Heart right ventricle (tissue), 16 donors: ENCODE measurements at places on chromosomes 7 and 10. TPM values are rescaled to one million over a fixed set of nuclear protein-coding genes. Genes with fewer than 3 reads are reported as not detected.
A peak's percentile ranks its signal among the peaks of the same experiment; 100 is the strongest.

DNA sequence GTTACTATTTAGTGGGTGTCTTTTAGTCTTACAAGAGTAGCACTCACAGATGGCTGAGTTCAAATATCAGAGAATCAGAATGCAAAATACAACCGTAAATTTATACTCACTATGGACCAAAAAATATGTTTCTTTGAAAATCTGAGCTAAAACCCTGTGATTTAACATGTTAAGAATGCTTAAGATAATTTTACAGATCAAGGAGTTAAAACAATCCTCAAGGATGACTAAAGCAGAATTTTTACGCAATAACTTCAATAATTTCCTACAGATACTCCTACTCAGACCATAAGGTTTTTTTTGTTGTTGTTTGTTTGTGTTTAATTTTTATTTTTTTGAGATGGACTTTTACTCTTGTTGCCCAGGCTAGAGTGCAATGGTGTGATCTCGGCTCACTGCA is 47.9 kb upstream of the CCDC6 start:
- H3K4me3 ChIP-seq, result no peak overlapping the region
- DNase-seq, result no peak
- H3K36me3 ChIP-seq, result no peaks in the 10 kb centered on the region
- H3K27me3 ChIP-seq, result no peaks in the 10 kb centered on the region
- H3K4me1 ChIP-seq, result no peaks in the 10 kb centered on the region
- no peak overlapping the region for H3K27ac ChIP-seq

- DNase-seq, result no peak
- H3K27me3 ChIP-seq, result no peaks in the 10 kb centered on the region
- no peak overlapping the region for H3K4me3 ChIP-seq
- peaks cover 74% of the 10 kb centered on the region for H3K4me1 ChIP-seq
- H3K27ac ChIP-seq, result no peak overlapping the region
These were observed 3.8 kb downstream of the STMP1 start for GRCh38 chr7:135666156-135666555.

DNA sequence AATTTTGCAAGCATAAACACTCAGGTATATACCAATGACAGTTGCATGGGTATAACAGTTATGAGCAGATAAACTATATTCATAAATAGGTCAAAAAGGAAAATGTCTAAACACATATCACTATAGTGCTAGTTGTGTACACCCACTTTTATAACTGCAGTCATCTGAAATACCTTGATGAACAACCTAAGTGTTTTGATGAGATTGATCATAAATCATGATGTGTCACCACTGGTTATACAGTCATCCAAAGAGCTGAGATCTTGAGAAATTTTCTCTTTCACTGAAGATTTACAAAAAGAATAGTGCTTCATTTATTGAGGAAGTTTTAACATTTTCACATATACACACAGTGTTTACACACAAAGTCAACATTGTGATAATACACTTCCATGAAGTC is 78.6 kb upstream of the SLC25A13 start:
- H3K27me3 ChIP-seq, result no peaks in the 10 kb centered on the region
- no peaks in the 10 kb centered on the region for H3K4me1 ChIP-seq
- DNase-seq, result no peak
- H3K36me3 ChIP-seq, result no peaks in the 10 kb centered on the region
- H3K27ac ChIP-seq, result no peak overlapping the region

GRCh38 chr7:105130048-105130447 is 116.0 kb downstream of the KMT2E start:
- H3K27ac ChIP-seq, result peak overlapping the region; percentile 24
- H3K36me3 ChIP-seq, result peaks cover 10% of the 10 kb centered on the region
- peaks cover 10% of the 10 kb centered on the region for H3K4me1 ChIP-seq
- no peak for DNase-seq
- no peak overlapping the region for H3K4me3 ChIP-seq

GRCh38 chr10:74683067-74683466 is 143.3 kb upstream of the KAT6B start:
- no peak for DNase-seq
- H3K27ac ChIP-seq, result no peak overlapping the region
- no peaks in the 10 kb centered on the region for H3K27me3 ChIP-seq
- no peaks in the 10 kb centered on the region for H3K36me3 ChIP-seq
- no peak overlapping the region for H3K4me3 ChIP-seq
- H3K4me1 ChIP-seq, result peaks cover 9% of the 10 kb centered on the region

DNA sequence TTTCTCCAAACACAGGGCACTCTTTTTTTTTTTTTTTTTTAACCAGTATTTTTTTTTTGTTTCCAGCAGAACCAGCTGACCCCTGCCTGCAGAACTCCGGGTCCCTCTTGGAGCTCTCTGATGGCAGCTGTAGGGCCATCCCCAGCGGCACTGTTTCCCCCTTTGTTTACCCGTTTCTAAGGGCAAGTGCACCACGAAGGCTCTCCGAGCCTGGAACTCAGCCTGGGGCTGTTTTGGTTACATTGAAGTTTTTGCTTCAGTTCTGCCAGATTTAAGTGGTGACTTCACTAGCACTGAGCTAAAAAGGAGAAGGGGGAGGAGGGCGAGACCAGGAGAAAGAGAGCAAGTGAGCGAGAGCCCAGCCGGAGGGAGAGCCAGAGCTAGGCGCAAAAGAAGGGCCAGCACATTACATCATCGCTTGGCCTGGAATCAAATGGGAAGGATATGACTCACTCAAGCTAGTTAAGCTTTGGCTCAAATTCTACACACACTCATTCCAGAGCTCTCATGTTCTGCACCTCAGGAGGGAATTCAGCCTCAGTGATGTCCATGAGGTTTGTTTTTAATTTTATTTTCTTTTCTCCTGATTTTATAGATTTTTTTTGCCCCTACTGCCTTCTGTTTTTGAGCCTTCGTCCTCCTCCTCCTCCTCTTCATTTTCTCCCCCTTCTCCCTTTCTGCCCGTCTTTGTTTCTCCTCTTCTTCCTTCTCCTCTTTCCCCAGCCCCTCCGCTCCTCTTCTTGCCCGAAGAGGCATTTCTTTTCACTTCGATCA is 272.3 kb downstream of the TRIL start:
- no peaks in the 10 kb centered on the region for H3K36me3 ChIP-seq
- no peaks in the 10 kb centered on the region for H3K27me3 ChIP-seq
- peak overlapping the region; percentile 41 for H3K4me3 ChIP-seq
- DNase-seq, result peak; percentile 78
- peak overlapping the region; percentile 84 for H3K27ac ChIP-seq

DNA sequence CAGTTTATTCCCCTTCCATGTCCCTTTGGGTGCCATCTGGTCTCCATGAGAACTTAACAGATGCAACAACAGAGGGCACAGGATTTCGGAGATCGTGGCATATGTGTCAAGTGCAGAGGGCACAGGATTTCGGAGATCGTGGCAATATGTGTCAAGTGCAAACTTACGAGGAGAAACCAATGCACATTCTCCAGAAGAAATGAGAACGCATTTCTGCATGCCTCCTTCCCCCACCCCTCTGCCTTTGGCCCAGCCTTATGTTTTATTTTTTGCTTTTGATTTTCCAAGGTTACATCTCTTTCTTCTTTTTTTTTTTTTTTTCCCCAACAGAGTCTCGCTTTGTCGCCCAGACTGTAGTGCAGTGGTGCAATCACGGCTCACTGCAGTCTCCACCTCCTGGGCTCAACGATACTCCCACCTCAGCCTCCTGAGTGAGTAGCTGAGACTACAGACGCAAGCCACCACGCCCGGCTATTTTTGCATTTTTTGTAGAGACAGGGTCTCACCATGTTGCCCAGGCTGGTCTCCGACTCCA is 586 bp upstream of the ANKRD26 start:
- H3K4me1 ChIP-seq, result peaks cover 11% of the 10 kb centered on the region
- H3K4me3 ChIP-seq, result peak overlapping the region; percentile 72
- peak overlapping the region; percentile 91 for H3K27ac ChIP-seq
- no peaks in the 10 kb centered on the region for H3K36me3 ChIP-seq

- H3K27me3 ChIP-seq, result no peaks in the 10 kb centered on the region
- no peak overlapping the region for H3K4me3 ChIP-seq
- no peak overlapping the region for H3K27ac ChIP-seq
- H3K4me1 ChIP-seq, result peaks cover 5% of the 10 kb centered on the region
- DNase-seq, result no peak
- H3K36me3 ChIP-seq, result no peaks in the 10 kb centered on the region
These were observed 47.2 kb upstream of the AKR1E2 start for GRCh38 chr10:4778761-4779160.

- no peak overlapping the region for H3K4me3 ChIP-seq
- H3K4me1 ChIP-seq, result no peaks in the 10 kb centered on the region
- no peaks in the 10 kb centered on the region for H3K36me3 ChIP-seq
These were observed 35.9 kb upstream of the PRKCQ start for GRCh38 chr10:6615971-6616370.

DNA sequence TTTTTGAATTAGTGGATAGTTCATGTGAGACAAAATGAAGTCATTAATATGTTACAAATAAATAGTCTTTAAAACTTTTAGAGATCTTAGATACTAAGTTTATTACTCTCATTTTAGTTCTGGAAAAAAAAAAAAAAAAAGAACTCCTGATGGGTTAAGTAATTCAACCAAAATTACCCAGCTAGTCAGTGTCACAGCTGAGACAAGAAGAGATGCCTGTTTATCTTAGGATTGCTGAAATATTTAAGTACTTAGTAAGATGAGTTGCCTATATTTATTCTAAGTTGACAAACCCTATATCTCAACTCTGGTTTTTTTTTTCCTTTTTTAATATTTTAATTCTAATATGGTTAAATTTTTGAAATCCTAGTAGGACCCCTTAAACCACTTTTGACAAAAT is 781.0 kb upstream of the LRRN3 start:
- no peak for DNase-seq
- no peaks in the 10 kb centered on the region for H3K27me3 ChIP-seq
- no peak overlapping the region for H3K27ac ChIP-seq
- no peaks in the 10 kb centered on the region for H3K4me1 ChIP-seq
- no peaks in the 10 kb centered on the region for H3K36me3 ChIP-seq
- no peak overlapping the region for H3K4me3 ChIP-seq

DNA sequence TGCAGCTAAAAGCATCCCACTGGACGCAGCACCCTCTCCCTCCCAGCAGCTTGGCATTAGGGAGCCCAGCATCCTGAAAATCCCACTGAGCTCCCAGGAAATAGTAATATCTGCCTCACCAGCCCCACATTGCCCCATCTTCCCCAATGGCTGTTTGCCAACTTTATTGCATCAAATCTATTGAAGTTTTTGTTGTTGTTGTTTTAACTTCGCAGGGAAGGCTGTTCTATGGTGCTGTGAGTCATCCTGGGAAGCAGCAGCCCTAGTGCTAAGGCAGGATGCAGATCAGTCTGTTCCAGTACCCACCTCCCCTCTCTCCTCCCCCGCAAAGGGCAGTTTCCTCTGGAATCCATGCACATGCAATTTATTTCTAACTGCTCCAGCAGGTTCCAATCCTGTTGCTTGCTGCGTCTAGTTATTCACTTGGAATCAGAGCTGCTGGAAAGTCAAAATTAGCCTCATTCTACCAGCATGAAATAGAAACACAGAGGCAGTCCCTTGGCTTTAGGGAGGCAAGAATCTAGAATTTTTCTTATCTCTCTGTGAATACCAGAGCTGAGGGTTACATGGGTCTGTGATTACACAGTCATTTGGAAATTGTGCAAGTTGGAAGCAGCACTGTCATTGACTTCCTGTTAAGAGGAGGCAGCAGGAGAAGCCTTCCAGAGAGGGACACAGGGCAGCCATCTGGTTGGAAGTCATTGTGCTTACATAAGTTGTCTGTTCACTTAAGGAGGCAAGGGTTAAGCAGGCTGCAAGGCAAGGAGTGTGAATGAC is 115.9 kb upstream of the CACUL1 start:
- peak overlapping the region; percentile 55 for H3K27ac ChIP-seq
- H3K4me1 ChIP-seq, result peaks cover 23% of the 10 kb centered on the region
- H3K27me3 ChIP-seq, result no peaks in the 10 kb centered on the region
- no peak for DNase-seq
- no peaks in the 10 kb centered on the region for H3K36me3 ChIP-seq

DNA sequence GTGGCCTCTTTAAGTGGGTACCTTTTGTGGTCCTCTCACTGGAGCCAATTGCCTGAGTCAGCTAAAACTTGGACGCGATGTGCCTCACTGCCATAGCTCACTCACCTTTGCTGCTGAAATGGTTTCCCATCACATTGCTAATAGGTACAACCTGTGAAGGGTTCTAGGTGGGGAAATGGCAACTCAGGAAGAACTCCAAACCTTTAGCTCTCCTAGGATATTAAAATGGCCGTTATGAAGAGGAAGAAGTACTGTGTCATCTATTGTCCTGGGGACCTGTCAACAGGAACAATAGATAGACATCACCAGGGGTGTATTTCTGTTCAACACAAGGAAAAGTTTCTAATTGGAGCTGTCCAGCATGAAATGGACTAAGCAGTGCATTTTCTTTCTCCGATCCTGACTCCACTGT is 1.2 kb upstream of the ZNF655 start:
- peaks cover 44% of the 10 kb centered on the region for H3K4me1 ChIP-seq
- no peak overlapping the region for H3K4me3 ChIP-seq
- H3K27me3 ChIP-seq, result no peaks in the 10 kb centered on the region
- DNase-seq, result no peak
- H3K27ac ChIP-seq, result peak overlapping the region; percentile 98
- H3K36me3 ChIP-seq, result peaks cover 42% of the 10 kb centered on the region

DNA sequence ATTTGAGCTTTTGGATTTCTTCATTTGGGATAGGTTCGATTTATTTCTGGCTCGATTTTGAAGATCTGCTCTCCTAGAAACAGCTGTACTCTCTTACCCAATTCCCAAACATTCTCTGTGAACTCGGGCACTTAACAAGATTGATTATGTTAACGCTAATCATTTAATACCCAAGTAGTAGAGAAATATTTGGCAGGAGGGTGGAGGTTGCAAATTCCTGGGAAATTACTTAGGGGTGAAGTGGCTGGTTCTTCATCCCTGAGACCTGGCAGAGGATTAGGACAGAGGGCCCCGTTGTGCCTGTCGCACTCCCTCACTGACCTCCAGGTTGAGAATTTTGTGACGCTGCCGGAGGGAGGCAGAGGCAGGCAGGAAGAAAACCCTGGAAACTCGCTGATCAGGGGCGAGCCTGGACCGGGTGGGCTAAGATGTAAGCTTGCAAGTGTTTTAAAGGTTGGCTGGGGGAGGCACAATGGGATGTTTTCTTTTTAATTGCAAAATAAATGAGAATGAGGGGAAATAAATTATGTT is 182.6 kb downstream of the TCF7L2 start:
- no peaks in the 10 kb centered on the region for H3K27me3 ChIP-seq
- H3K27ac ChIP-seq, result peak overlapping the region; percentile 19
- no peak for DNase-seq
- no peaks in the 10 kb centered on the region for H3K36me3 ChIP-seq

GRCh38 chr10:32139223-32140073 is 83.2 kb upstream of the KIF5B start:
- no peaks in the 10 kb centered on the region for H3K27me3 ChIP-seq
- H3K36me3 ChIP-seq, result no peaks in the 10 kb centered on the region
- peaks cover 32% of the 10 kb centered on the region for H3K4me1 ChIP-seq
- no peak overlapping the region for H3K27ac ChIP-seq

- no peaks in the 10 kb centered on the region for H3K36me3 ChIP-seq
- peak within 1 kb of the TSS; percentile 89 for H3K27ac ChIP-seq
- no peaks in the 10 kb centered on the region for H3K27me3 ChIP-seq
- DNase-seq, result peak; percentile 63
- H3K4me1 ChIP-seq, result peaks cover 24% of the 10 kb centered on the region
- H3K4me3 ChIP-seq, result peak within 1 kb of the TSS; percentile 64
These were observed at the start of gene VWC2 for GRCh38 chr7:49773218-49773935. Gene VWC2 (plus strand): TSS chr7:49773638. CDS start chr7:49775436, 1,798 bp downstream.

The COL1A2 gene
- 155 TPM for polyA plus RNA-seq

The PON1 gene
- polyA plus RNA-seq, result 0.09 TPM

The GRM3 gene
- polyA plus RNA-seq, result not detected

The DDX21 gene
- 17.8 TPM for polyA plus RNA-seq
